ENCODE measurements at places on chromosomes 2 and 18.
A peak's percentile ranks its signal among the peaks of the same experiment; 100 is the strongest.

GRCh38 chr2:76870011-76870410, 652.2 kb downstream of the LRRTM4 start:
- DNase-seq, result no peak

GRCh38 chr2:85459771-85460170, 41.3 kb downstream of the SH2D6 start:
- no peak for DNase-seq

GRCh38 chr2:218081695-218082094, 12.6 kb downstream of the RUFY4 start:
- no peak for DNase-seq

GRCh38 chr2:26922405-26923188, 47.8 kb upstream of the MAPRE3 start:
- peak; percentile 71 for DNase-seq

DNA sequence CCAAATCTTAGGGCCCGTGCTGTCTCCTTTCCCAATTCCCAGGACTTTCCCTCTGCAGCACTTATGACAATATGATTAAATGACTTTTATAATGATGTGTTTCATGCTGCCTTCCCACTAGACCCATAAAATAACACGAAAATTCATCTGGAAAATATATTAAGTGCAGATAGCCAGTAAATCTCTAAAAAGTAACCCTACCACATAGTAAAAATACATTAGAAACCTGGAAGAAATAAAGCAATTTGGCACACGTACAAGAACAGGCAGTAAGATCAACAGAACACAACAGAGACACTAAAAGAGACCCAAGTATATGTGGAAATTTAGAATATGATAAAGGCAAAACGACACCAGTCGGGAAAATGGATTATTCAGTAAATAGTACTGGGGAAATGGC, 30.2 kb upstream of the POMC start:
- no peak for DNase-seq

DNA sequence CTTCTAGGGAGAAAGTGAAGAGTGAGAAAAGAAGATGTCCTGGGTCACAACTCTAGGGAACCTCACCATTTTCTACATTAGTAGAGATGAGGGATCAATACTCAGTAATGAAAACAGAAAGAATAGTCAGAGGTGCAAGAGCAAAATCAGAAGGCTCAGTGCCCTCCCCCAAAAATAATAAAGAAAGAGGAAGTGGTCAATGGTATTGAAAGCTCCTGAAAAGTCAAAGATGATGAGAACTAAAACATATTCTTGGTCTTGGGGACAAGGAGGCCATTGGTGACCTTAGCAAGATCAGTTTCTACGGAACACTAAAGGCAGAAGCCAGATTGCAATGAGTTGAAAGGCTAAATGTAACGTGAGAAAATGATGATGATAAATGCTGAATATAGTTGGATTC, 24.5 kb upstream of the MYO1B start:
- no peak for DNase-seq

GRCh38 chr2:101745711-101746694, 48.5 kb downstream of the MAP4K4 start:
- no peak for DNase-seq

- no peak for DNase-seq
These were observed 26.5 kb upstream of the KLF11 start for GRCh38 chr2:10016802-10017258.

DNA sequence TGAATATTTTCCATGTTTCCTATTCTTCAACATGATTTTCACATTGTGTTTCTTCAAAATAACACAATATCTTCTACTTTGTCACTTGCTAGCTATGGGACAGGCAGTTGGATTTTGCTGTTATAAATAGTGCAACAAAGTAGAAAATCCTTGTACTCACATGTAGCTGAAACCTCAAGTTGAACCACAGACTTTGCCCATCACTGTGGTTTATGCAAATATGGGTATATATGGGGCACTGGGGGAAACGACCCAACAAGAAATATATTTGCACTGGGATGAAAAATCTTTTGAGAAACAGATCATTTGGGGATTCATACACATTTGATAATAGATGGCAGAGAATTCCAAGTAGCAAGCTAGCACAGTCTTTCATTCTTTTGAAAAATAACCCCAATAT, 486.3 kb upstream of the MAP2 start:
- no peak for DNase-seq

GRCh38 chr2:84636080-84636971, 120.0 kb downstream of the DNAH6 start:
- no peak for DNase-seq

DNA sequence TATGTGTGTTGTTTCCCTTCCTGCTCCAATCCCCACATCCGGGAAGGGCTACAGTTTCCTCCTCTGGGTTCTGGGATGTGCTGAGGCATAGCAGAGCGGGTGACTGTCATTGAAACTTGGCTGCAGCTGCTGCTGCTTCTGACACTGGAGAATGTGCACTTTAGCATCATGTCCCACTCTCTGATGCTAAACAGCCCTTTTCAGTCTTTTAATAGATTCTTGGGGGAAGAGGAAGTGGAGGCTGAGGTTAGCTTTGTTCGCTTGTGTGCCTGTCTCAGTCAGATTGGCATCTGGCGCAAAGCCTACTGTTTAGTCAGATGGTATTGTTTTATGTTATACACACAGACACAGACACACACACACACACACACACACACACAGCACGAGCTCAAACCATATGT, 136.5 kb upstream of the RND3 start:
- no peak for DNase-seq

DNA sequence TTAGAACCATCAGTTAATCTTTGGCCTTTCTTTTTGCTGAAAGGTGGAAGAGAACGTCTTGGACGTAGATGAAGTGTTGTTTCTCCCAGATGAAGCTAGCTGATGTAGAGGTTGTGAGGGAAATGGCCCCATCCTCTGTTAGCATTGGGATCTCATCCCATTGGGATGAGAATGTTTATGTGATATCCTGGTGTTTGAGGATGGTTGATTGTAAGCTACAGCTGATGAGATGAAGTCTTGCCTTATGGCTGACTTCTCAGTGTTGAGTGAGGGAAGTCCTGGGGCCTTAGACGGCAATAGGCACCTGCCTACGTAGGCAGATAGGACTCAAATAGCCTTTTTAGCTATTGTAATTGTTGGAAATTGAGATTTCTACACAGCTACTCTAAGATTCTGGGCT, 211.3 kb downstream of the MYCN start:
- no peak for DNase-seq

DNA sequence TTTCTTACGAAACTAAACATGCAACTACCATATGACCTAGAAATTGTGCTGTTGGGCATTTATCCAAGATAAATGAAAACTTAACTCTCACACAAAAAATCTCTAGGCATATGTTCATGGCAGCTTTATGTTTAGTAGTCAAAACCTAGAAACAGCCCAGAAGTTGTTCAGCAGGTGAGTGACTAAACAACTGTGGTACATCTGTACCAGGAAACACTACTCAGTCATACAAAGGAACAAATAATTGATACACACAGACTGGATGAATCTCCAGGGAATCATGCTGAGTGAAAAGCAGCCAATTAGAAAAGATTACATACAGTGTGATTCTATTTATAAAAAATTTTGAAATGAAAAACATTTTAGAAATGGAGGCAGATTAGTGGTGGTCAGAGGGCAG, 29.3 kb downstream of the DYNC2LI1 start:
- DNase-seq, result no peak

DNA sequence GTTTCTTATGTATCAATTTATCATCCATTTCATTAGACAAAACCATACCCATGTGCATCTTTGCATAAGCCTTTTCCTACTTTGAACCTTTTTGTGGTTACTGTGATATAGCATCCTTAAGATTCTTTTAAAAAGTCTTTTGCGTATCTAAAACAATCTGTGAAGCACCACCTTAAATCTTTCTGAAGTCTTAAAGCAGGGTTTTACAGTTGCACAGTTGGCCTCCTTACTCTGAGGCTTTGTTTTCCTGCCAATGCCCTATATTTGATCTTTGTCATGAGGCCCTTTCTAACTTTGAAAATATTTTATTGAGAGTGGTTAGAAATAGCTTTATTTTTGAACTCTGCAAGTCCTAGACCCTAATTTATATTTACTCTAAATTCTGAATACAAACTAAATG, 163.4 kb upstream of the MAP3K20 start:
- no peak for DNase-seq

GRCh38 chr2:213306316-213306942, 22.2 kb downstream of the SPAG16 start:
- DNase-seq, result no peak

DNA sequence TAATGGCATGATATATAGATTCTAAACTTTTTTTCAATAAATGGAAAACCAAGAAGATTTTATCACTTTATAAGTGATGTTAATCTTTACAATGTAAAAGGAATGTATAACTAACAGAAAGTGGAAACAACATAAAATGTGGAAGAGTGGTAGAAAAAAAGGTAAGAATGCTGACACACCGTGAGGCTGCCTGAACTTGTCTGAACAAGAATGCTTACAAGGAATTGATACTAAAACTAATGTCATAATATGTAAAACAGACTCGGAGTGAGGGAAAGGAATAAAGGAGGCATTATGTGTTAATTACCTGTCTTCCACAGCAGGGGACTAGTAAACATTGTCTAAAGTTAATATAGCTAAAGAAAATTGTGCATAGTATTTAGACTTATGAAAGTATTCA, 958.8 kb upstream of the TMEFF2 start:
- DNase-seq, result no peak

DNA sequence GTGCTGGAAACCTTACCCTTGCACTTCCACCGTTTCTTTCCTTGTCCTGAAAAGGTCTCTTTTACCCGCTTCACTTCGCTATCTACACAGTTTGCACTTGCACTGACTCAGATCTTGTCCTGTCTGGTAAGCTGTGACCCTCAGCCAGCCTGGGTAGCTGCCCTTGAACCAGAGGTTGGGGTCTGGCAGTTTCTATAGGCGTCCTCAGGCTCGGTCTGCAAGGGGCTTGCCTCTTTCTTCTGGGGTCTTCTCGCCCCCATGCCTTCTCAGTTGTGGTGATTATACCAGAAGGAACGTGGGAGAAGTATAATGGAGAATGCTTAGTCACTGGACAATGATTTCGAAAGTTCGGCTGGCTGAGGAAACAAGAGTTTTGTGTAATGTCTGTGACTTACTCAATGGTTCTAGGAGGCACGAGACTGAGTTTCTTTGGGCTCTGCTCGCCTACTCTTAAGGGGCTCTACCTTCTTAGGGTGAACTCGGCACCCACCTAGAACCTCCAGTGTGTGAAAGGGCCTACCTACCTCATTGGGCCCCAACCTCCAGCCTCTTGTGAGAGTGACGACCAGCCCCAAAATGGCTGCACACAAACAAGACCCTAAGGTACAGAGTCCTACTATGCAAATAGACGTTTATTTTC, 6.9 kb upstream of the STAT1 start:
- DNase-seq, result peak; percentile 36

DNA sequence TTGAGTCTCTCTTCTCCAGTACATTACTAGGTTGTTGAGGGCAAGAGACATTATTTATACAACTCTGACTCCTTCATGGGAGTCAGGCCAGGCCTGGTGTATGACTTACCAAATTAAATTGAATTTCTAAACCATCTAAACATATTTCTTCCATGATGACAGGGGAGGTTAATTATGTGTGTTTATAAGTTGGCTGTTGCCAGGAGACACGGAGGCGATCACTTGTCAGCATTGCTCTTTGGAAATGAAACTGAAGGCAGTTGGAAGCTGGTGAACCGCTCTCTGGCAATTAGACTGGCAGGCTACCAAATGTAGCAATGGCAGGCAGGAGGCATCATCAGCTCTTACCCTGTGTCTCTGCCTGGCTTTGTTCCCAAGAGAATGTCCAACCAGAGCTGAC, 241.4 kb downstream of the KCNS3 start:
- no peak for DNase-seq

- DNase-seq, result no peak
These were observed 152.4 kb upstream of the NCK2 start for GRCh38 chr2:105592288-105592687.

GRCh38 chr2:50658883-50659282, 373.0 kb downstream of the NRXN1 start:
- DNase-seq, result no peak

DNA sequence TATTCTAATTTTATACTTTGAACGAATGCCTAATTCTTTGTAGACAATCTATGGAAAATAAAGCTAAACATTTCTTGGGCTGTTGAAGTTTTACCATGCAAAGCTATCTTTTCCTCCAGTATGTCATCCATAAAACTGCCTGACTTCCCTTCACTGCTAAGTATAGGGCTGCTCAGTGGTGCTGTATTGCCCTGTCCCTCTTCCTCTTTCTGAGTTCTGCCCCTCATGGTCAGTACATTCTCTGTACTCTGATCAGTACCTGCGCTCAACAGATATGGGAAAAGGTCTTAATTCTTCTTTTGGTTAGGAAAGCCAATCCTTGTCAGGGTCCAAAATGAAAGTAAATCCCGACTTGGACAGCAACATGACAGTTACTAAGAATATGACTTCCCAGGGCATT, 321.9 kb downstream of the RAD51AP2 start:
- DNase-seq, result no peak

- no peak for DNase-seq
These were observed 140.9 kb upstream of the MYCN start for GRCh38 chr2:15799432-15799827.

GRCh38 chr18:49169037-49169521, 218.3 kb upstream of the SMAD7 start:
- DNase-seq, result no peak

DNA sequence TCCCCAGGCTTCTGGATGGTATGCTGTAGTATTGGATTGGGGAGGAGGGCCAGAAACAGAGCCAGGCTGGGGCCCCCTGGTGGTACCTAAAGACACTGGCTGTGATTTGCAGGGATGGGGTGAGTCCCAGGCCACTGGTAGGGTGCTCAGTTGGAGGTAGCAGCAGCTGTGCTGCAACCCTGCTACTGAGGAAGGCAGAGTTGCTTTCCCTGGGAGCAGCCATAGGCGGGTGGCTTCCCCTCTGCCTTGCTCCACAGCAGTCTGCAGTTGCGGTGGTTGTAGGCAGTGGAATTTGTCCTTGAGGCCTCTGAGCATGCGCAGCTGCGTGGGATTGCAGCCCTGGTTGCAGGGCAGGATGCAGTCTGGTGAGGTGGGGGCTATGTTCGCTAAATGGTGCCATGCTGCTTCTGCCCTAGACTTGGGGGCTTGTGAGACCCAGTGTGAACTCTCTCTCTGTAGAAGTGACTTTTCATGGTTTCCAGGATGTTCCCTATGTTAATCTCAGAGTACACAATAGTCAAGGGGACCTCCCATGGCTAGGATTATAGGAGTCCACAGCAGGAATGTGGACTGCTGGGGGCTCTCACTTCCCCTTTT, 443.5 kb downstream of the XIRP2 start:
- no peak for DNase-seq

- DNase-seq, result no peak
These were observed 40.6 kb upstream of the MRPL19 start for GRCh38 chr2:75605770-75606529.

- no peak for DNase-seq
These were observed 25.5 kb downstream of the CRACDL start for GRCh38 chr2:98910349-98911125.

GRCh38 chr2:205778356-205778755, 96.1 kb downstream of the NRP2 start:
- DNase-seq, result no peak

- peak; percentile 48 for DNase-seq
These were observed 115.6 kb downstream of the LPIN1 start for GRCh38 chr2:11862049-11862448.

GRCh38 chr2:153163055-153163454, 315.5 kb downstream of the RPRM start:
- DNase-seq, result peak; percentile 28

- no peak for DNase-seq
These were observed 443.0 kb upstream of the MMADHC start for GRCh38 chr2:150030436-150031190.

GRCh38 chr2:50987616-50988313, 44.2 kb downstream of the NRXN1 start:
- no peak for DNase-seq
